CD4-positive, alpha-beta T cell treated with Interleukin-15 for 4 hours (primary cell): ENCODE measurements at places on chromosomes 4 and X.
A peak's percentile ranks its signal among the peaks of the same experiment; 100 is the strongest.

- no peak for DNase-seq
These were observed 181.7 kb downstream of the ADGRA3 start for GRCh38 chr4:22334155-22334554.

DNA sequence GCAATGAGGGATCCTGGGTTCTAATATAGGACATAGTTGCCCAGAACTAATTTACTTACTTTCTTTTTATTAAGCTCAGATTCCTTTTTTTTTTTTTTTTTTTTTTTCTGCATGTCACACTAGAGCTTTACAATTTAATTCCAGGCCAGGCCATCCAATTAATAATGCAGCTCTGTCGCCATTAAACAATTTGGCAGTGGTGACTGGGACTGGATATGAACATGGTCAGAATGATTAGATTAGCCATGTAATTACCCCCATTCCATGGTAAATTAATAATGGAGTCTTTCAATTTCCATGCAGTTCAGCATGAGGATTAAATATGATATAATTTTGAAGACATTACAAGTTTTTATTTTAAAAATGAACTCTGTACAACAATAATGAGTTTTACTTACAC, 226.9 kb upstream of the ANXA3 start:
- DNase-seq = no peak

GRCh38 chrX:250965-251364, 30.2 kb upstream of the PLCXD1 start:
- no peak for DNase-seq

DNA sequence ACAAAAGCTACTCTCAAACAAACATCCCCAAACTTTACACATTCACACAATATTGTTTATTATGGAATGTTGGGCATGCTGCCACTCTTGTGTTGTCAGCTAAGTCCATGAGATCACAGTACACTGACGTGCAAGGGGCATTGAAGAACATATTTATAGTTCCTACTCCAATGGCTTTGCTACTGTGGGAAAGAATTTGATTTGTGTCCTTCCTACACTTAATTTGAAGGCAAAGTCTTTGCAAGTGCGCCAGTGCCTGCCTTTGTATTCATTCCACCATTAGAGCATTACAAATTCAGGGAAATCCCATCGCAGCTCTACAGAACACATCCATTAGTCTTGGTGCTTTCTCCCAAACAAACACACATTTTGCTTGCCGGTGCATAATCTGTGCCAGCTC, 45.4 kb upstream of the FTHL17 start:
- DNase-seq = no peak

DNA sequence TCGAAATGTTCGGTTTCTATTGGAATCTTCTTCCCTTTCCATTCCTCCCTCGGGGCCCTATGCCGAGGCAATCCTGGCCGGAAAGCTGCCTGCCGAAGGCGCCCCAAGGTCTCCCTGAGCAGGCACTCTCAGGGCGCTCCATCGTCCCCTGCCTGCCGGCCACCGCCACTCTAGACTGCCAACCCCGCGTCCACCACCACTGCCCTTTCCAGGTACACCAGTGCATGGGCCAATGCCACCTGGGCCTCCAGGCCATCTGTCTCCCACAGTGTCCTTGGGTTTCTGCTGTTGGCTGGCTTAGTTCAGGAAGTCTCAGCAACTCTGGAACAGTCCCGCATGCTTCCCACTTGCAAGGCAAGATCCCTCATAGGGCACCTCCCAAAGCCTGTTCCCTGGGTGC, 14.6 kb downstream of the CTAG1A start:
- DNase-seq = no peak

- no peak for DNase-seq
These were observed 23.3 kb downstream of the NRK start for GRCh38 chrX:105845631-105846030.

DNA sequence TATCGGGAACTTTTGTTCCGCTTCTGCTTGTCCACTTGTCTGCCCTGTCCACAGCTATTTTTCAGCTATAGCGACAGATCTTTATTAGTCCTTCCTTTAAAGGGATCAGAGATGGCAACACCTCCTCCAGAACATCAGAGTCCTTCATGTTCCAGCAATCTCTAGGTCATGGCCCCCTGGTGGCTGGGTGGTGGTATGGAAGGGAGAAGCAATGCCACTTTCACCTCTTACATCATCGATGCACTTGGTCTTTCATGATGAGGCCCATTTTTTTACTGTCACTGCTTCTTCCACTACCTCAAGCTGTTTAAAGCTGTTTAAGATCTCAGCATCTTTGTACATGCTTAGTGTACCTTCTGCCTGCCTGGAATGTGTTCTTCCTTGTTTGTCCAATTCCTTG, 106.7 kb downstream of the ARHGAP6 start:
- peak; percentile 36 for DNase-seq

GRCh38 chr4:108725457-108725856, 37.4 kb downstream of the ETNPPL start:
- DNase-seq = no peak

- no peak for DNase-seq
These were observed 20.2 kb upstream of the CCKAR start for GRCh38 chr4:26510334-26510964.

DNA sequence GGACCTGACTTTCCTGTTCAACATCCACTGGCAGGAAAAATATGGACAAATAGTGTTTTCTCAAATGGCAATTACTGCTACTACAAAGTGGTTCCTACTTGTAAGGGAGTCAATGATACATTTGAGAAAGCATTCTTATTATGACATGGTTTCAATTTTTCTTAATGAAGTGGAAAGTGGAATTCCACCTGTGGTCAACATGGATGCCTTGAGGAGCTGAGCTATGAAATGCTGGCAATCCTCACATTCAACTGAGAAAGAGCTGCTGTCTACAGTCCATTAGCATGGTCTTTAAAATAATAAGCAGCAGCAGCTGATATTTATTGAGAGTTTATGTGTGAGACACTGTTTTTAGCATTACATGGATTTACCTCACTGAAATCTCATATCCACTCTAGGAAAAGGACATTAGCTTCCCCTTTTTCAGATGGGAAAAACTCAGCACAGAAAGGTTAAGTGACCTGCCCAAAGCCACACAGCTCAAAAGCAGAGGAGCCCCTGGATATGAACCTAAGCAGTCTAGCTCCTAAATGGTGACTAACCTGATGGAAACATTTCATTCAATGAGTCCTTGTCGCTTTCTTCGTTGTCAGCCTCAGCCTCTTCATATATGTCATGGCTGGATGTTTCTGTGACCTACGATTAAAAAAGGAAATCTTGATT, 29.2 kb downstream of the MAP7D3 start:
- DNase-seq = no peak

- no peak for DNase-seq
These were observed 6.8 kb upstream of the CISD2 start for GRCh38 chr4:102862016-102862415.

DNA sequence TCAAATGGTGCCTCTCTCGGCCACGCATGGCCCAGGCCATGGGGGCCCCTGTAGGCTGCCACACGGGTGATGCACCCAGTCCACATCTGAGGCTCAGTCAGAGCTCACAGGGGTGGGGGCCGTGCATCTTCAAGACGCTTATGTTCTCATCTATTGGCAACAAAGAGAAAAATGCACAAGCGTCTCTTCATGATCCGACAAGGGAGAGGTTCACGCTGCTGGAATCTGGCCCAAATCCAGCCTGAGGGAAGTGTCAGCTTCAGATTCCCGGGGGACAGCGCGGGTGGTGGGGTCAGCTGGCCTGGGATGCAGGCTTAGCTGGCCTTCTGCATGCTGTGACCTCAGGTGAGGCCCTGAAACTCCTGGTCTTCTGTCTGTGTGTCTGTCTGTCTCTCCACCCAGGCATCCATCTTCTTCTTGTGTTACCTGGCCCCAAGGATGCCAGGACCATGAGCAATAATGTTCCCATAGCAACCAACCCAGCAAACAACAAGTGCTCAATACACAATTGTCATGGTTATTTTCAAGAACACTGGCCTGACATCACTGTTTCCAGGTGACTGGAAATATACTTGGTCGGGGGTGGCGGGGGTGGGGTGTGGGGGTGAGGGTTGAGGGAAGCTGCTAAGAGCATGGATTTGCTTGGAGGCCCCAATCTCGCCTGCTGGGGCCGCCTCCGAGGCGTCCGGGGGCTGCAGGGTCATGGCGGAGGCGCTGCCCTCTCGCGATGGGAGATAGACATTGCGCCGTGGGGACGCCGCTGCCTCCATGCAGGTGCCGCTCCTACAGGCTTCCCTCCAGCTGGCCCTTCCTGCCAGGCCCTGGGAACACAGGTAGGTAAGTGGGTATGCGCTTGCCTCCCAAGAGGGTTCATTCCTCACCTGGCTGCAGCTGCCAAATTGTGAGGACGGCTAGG, 48.3 kb downstream of the ABLIM2 start:
- no peak for DNase-seq

DNA sequence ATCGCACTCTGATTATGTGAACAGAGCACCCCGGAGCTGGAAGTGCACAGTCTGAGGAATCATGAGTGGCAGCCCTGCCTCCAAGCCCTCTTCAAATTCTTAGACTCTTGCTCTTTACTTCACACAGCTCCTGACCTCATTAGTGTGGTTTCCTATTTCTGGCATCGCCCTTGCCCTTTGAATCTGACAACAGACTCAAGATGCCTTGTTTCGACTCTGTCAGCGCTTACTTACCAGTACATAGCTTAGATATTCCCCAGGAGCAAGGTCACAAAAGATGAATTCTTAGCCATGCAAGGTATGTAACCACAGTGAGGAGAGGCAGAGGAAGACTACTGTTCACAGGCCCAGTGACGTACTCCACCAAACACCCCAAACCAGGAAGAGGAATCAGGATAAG, 167.2 kb downstream of the KDR start:
- peak; percentile 2 for DNase-seq

DNA sequence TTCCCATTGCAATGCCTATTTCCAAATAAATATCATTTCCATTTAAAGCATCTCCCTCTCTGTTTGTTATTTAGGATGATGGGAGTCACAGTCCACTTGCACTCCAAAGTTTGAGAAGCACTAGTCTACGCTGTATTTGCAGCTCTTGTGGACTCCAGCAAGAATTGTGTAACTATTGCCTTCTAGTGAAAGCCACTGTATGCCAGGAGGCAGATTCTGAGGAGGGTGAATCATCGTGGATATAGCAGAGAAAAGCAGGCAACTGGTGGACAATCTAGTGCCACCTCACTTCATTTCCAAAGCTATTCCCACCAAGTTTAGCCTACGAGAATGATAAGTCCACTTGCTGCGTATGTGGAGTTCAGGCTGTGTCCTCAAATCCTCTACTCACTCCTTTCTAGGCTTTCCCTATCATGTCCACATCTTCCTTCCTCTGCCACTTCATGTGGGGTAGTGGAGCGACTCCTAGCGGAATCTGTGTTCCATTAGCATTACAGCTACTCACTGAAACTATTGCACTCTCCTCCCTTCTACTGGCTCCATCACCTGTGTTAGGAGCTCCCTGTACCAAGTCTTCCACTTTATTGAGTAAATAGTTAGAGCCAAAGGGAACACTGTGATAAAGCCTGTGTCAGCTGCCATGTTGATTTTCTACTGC, 501.8 kb upstream of the GALNT7 start:
- no peak for DNase-seq

DNA sequence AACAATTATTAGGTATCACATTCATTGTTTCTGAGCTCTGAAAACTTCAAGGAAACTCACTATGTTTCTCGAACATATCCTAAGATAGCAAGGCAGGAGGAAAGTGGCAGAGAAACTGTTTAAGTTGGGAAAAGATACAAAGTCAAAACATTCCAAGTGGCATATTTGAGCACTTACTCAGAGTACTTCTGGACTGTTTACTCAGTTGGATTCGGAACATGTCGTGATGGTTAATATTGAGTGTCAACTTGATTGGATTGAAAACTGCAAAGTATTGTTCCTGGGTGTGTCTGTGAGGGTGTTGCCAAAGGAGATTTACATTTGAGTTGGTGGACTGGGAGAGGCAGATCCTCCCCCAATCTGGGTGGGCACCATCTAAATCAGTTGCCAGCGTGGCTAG, 298.3 kb downstream of the IL1RAPL2 start:
- no peak for DNase-seq

DNA sequence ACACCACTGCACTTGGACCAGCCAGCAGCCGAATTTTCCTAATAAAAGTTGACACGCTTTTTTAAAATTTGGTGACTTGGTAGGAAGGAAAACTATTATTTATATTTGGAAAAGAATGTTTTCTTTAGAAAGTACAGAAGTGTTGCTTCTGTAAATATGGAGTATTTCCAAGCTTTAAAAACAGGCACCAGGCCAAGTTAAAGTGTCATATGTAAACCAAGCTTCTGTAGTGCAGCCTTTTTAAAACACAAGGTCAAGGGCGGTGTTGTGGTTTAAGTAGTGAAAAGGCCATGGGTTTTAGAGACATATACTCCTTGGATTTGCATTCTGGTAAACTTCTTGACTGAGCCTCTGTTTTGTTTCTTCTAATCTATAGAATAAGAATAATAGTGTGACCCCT, 62.7 kb downstream of the TRIM2 start:
- DNase-seq = no peak

DNA sequence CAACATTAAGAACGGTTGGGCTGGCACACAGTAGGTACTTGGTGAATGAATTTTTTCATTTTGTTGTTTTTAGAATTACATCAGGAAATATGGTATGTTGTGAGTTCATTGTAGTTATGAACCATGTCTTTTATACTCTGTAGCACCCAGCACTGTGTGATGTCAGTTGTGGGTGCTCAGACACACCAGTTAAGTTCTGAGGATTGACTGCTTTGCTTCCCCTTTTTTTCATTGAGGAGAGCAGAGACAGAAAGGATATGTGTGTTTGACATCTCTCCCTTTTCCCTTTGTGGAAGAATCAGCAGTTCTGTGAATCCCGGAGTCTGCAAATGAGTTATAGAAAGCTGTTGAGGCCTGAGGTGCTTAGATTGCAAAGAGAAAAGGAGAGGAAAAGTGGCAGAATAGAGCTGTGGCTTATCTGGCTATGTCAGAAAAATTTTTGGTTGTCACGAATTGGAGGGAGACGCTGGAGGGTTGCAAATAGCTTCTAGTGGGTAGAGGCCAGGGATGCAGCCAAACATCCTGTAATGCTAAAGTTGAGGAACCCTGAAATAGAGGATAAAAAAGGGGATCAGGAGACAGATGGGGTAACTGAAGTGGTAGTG, 13.1 kb downstream of the SMAD1 start:
- no peak for DNase-seq

DNA sequence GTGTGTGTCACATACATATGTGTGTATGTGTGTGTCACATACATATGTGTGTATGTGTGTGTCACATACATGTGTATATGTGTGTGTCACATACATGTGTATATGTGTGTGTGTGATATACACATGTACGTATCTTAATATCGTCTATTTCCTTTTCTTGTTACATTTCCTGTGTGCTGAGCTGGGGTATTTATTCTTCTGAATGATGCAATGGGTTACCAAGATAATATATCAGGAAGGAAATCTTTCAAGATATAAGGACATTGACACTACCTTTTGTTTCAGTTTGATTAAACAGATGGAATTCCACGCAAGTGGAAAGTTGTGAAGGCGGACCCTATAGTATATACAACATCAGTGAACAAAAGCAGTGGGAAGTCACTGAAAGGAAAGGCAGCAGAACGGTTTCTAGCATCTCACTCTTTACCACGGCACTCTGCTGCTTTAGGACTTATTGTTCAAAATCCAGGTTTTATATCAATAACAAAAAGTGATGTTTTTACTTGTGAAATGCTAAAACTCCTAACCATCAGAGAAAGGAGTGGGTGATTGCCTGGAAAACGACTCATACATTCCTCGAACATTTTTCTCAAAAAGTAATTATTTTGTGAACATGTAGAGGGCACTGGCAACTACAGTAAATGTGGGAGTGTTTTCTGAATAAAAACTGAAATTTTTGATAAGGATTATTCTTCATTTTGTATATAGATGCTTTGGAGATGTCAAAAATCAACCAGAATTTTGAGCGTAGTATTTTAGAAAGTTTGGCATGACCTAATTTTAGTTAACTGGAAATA, 43.1 kb upstream of the IL21 start:
- no peak for DNase-seq
